ENCODE measurements at places on chromosomes 1 and 21.

DNA sequence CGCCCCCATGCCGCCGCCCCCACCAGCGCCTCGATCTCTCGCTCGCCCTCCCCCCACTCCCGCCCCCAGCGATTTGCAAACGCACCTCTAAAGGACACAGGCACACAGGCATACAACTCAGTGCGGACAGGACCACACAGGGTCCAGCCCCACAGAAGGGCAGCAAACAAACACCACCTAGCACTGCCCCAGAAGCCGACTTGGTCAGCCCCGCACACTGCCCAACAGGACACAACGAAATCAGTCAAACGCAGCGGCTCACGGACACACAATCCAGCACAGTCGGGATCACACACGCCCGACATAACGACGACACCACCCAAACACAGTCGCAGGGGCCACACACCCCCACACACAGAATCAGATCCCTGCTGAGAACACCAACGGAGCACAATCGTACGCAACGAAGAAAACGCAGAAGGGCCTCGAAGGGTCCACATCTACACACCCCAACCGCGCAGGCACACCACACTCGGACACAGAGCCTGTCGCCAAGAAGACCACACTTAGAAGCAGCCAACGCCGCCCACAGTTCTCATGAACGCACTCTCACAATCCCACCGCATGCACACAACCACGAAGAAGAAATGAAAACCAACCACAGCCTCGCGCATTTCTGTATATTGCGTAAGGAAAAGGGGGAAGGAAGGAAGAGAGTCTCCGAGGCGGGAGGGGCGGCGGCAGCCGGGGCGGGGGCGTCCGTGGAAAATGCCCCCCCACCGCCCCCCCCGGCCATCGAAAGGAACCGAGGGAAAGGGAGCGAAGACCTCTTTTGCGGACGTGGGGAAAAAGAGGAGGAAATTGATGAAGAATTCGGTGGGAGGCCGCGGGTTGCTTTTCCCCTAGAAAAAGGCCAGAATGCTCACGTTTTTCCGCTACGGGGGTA lies 481 bp downstream of the TAL1 start:
- peak; percentile 70 for DNase-seq

GRCh38 chr21:35511696-35512162 lies 462.6 kb upstream of the RUNX1 start:
- DNase-seq: no peak

DNA sequence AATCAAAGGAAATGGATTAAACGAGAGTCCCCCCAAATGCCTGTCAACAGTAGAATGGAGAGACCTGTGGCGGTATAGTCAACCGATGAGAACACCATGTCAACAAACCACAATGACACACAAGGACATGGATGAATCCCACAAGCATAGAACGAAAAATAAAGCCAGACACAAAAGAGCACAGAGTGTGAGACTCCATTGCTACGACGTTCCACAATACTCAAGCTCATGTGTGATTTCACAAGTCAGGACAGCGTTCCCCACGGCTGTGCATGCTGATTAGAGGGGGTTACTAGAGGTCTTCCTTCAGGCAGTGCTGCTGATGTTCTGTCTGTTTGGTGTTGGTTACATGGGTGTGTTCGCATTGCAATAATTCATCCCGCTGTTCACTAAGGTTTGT lies 5.8 kb upstream of the PLA2G2D start:
- DNase-seq: no peak

- peak; percentile 82 for DNase-seq
Measured at GRCh38 chr1:26862781-26863684, at the start of gene SFN. SFN (plus strand) TSS chr1:26863149; CDS start chr1:26863213, 64 bp downstream.

DNA sequence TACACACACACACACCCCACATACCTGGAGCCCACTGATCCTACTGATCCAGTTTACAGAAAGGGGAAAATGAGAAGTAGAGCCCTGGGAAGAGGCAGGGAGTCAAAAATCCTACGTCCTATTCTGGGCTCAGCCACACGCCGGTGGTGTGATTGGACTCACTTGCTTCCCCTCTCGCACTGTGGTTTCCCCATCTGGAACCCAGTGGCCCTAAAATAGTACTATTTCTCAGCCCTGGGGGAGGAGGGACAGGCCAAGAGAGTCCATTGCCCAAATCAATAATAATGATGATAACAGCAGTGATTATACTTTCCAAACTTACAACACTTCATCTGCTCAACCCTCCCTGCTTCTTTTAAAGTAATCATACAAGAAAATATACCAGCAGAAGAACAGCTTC lies 2.9 kb upstream of the PIGR start:
- DNase-seq: no peak

GRCh38 chr21:16194788-16195537 lies 465.2 kb downstream of the USP25 start:
- DNase-seq: no peak

GRCh38 chr1:84700070-84700469 lies 9.8 kb upstream of the SSX2IP start:
- DNase-seq: no peak

GRCh38 chr1:219550201-219550600 lies 62.7 kb downstream of the ZC3H11B start:
- DNase-seq: no peak

GRCh38 chr1:1455366-1455884 lies 5.9 kb downstream of the ATAD3C start:
- DNase-seq: no peak

GRCh38 chr1:201226859-201227488 lies 36.4 kb downstream of the IGFN1 start:
- DNase-seq: peak; percentile 41

DNA sequence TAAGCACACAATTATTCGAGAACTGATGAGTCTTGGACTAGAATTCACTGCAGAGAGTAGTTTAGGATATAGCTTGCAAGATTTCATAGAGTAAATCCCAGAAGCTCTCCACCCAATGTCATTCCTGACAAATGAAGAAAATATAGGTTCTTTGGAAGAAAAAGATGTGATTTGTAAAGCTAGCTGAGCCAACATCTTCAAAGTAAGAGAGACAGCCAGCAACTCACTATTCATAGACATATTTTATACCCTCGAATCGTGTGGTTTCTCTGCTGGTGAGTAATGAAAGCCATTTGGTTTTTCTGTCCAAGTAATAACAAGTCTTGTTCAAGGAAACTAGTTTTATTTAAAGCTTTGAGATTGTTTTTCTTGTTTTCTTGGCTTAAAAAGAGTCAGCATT lies 165.7 kb upstream of the SYT6 start:
- no peak for DNase-seq

GRCh38 chr1:85450832-85451231 lies 14.1 kb downstream of the DDAH1 start:
- no peak for DNase-seq

- no peak for DNase-seq
Measured at GRCh38 chr1:64163431-64163830, 40.0 kb upstream of the UBE2U start.

DNA sequence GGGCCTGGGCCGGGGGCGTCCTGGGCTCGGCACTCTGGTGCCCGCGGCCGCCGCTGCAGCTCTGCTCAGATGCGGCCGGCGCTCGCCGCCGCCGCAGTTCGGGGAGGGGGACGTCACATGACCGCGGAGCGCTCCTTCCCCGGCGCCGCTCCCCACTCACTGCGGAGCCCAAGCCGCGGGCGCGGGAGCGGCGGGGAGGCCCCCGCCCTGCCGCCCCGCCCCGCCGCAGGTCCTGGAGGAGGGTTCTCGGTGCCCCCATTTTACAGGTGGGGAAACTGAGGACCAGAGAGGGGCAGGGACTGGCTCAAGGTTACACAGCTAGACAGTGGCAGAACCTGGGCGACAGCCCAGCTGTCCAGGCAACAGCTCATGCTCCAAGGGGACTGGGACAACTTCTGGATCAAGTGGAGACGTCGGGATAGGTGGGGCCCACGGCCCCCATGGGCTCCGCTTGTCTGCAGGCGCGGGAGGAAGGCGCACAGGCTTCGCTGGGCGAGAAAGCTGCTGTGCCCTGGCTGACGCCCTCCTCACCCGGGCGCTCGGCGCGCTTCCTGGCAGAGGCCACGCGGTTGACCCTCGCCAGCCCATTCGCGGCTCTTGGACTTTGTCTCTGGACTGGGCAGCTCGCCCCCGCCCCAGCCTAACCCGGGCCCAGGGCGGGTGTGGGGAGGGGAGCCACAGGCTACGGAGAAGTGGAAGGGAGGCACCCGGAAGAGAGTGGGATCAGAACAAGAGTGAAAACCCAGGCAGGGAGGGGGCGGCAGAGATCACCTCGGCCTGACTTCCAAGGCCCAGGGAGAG lies at the start of gene RAP1GAP:
Gene RAP1GAP (minus strand): TSS at position 100 of the 801 bp plus-strand sequence. CDS start 49,325 bp downstream, outside the sequence.
- DNase-seq: peak; percentile 82

All from activated CD4-positive, alpha-beta T cell treated with anti-CD3 and anti-CD28 coated beads, Interleukin-2, amount 10 ng/mL, durations not matched to agents 24 days and 14 days (primary cell).